ENCODE measurements at places on chromosomes 3 and 15.

GRCh38 chr3:127544192-127544802, 46.2 kb downstream of the TPRA1 start:
- peak; percentile 16 for DNase-seq

GRCh38 chr15:100737214-100737613, 134.8 kb downstream of the ASB7 start:
- no peak for DNase-seq

DNA sequence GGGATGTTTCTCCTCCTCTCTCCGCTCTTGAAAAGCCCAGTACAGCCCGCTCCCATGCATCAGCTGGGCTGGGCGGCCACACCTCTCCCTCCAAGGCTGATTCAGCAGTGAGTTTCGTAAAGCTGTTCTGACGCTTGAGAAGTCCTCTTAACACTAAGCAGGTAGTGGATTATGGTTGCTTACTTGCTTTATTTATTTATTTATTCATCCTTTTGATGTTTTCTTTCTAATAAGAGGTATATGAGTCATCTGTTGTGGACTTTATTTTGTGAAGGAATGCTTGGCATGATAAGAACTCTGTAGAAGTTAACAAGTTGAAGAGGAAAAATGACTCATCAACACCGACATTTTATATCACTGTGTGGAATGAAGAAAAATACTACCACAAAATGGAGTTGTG, 285.0 kb downstream of the SQOR start:
- no peak for DNase-seq

DNA sequence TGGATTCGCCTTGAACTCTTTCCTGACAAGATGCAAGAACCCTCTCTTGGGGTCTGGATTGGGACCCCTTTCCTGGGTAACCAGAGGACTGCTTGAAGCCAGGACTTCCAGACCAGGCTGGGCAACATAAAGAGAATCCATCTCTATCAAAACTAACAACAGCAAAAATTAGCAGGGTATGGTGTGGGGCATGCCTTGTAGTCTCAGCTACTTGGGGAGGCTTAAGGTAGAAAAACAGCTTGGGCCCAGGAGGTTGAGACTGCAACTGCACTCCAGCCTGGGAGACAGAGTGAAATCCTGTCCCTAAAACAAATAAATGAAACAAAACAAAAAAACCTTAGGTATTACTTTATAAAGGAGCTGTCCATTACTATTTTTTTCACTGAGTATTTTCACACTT, 93.1 kb upstream of the PLXND1 start:
- DNase-seq = no peak

- no peak for DNase-seq
These were observed 65.4 kb downstream of the FBN1 start for GRCh38 chr15:48579945-48580671.

DNA sequence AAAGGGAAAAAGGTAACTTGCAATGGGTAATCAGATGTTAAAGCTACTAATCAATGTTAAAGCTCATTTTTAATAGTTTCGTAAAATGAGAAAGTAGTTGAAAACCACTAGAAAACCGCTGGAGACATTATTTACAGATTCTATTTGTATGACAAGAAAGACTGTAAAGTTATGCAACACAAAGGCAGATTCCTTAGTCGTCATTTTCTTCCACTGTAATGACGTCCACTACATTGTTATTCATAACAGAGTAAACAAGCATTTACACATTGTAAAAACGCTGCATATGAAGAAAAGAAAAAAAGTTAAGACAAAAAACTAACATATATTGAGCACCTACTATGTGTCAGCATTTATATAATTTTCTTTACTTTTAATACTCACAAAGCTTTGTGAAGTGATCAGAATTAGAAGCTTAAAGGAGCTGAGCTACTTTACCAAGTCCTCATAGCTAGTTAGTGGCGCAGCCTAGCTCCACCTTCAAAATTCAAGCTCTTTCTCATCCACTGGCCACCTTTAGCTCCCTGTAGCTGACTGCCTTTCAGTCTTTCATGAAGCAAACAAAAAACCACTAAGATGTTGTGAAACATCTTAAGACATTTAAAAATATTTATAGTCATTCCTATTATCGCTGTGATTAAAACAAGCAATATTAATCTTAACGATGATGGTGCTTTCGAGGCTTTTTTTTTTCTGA, 100.1 kb upstream of the CDIN1 start:
- DNase-seq = no peak

DNA sequence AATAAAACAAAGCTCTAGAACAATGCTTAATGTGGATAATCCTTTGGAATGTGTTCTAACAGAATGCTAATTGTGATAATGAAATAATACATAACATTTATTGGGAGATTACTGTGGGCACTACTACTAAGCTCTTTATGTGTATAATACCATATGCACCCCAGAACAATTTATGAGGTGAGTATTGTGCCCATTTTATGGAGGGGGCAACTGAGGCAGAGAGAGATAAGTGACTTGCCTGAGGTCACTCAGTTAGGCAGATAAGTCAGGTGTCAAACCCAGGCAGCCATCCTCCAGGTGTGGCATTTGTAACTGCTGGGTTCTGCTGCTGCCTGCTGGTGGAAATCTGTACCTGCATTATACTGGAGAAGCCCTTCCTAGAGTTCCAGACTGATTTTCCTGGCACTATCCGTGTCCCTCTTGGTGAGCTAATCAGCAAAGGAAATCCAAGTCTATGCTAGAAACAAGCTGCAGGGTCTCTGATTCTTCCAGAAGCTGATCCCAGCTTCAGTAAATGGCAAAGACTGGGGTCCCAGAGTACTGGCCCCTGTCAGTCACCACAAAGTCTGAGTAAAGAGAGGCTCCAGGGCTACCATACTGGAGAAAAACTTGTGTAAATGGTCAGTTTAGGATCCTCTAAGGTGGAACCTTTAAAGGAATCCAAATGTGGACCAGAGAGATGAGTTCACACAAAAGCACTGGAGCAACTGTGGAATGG, 22.6 kb upstream of the RBP1 start:
- DNase-seq = no peak

- DNase-seq = no peak
These were observed 7.9 kb upstream of the BCL2A1 start for GRCh38 chr15:79978655-79979514.

GRCh38 chr3:9600597-9600996, 47.0 kb upstream of the LHFPL4 start:
- DNase-seq = no peak

GRCh38 chr3:84077479-84077878, 881.3 kb upstream of the CADM2 start:
- no peak for DNase-seq

DNA sequence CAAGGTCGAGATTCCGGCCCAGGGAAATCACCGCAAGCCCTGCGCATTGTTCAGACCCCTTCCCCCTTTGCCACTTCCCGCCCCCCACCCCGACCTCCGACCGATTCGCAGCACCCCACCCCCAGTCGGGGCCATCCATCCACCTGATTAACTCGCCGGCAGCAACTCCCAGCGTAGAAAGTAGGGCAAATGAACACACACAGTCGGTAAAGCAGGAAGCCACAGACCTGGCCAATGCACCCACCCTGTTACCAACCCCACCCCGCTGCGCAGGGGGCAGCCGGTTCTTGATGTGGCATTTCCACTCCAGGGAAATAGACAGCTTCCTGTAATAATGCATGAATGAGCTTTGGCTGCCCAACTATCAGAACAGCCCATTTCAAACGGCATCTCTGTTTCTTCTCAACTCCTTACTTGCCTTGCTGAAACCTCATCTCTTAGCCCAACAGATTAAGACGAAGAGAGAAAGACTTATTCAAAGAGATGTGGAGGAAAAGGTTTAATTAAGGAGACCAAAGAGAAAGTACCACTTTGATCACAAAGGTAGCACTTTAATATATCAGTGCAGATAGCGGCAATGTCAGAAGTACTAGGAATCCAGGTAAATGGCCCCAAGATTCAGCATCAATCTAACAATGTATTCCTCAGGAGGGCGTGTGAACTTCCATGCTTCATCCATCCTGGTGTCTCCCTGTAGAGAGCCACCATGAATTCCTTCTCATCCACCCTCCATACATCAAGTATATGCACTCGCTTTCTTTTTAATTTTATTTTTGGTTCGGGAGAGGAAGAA, 1.9 kb downstream of the TNIK start:
- peak; percentile 54 for DNase-seq

- no peak for DNase-seq
These were observed 352.0 kb upstream of the COL8A1 start for GRCh38 chr3:99286266-99286845.

DNA sequence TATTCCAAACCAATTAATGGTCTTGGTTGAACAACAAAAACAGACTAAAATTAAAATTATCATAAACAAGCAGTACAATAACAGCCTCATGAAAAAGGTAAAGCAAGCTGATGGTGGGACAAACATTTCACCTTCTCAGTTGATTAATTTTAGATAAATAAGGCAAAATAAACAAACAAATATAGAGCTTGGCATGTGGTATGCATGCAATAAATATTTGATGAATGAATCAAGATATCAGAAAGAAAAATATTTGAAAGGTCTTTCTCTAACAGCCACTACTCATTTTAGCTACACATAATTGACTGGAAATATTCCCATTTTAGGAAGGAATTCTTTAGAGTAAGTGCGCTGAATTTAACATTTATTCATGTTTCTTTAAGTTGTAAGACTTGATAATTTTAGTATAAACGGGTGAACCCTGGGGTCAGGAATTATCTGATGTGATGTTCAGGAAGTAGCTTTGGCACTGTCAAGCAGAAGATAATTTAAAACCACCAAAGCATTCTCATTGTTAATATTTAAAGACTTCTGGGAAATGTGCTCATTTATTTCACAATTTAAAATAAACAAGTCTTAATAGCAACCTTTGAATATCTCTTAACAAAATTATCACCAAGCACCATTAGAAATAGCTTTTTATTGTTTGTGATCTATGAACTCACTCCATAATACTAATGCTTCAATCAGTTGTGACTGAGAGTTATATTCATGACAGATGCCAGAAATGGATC, 372.3 kb upstream of the TGFBR2 start:
- DNase-seq = no peak

- no peak for DNase-seq
These were observed 44.7 kb downstream of the IFT57 start for GRCh38 chr3:108177536-108177935.

DNA sequence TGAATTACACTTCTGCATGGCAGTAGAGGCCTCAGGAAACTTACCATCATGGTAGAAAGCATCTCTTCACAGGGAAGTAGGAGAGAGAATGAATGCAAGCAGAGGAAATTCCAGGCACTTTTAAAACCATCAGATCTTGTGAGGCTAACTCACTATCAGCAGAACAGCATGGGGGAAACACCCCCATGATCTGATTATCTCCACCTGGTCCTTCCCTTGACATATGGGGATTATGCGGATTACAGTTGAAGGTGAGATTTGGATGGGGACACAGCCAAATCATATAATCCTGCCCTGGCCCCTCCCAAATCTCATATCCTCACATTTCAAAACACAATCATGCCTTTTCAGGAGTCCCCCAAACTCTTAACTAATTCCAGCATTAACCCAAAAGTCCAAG, 691.1 kb downstream of the SI start:
- DNase-seq = no peak

GRCh38 chr15:89203705-89204273, 17.6 kb downstream of the RLBP1 start:
- DNase-seq = no peak

DNA sequence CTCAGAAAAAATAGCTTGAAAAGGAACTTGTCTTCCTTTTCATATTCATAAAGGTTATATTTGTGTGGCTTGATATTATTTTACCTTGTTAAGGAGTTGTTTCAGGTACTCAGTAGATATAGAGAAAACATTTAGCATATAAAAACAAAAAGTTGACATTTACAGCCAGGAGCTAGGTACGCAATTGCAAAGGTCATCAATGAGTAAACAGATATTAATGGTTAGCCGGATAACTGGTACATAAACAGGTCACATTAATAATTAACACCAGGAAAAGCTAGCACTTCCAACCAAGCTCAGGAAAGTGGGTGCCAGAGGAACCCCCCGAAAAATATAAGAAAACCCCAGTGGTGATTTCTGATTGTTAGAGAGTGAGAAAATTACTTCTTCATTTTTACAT, 146.6 kb upstream of the NR2F2 start:
- DNase-seq = no peak

DNA sequence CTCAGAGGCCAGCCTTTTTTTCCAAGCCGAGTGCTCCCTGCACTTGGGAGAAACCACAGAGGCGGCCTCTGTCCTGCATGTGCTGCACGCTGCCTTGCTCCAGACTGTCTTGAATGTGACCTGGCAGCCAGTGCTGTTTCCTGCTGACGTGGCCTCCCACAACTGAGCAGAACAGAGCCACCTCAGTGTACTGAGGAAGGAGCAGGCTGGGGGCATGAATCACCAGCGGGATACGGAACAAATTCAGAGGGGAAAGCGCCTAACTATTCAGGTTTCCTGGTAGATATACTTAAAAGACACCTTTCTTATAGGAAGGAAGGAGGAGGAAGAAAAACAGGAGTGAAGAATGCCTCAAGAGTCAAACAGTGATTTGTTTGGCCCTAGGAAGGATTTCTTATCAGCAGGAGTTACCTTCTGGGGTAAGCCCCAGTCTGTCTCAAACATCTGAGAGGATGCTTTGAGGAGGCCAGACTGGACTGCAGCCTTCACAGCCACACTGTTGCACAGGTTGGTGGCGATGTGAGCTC, 114.0 kb downstream of the FNDC3B start:
- no peak for DNase-seq

DNA sequence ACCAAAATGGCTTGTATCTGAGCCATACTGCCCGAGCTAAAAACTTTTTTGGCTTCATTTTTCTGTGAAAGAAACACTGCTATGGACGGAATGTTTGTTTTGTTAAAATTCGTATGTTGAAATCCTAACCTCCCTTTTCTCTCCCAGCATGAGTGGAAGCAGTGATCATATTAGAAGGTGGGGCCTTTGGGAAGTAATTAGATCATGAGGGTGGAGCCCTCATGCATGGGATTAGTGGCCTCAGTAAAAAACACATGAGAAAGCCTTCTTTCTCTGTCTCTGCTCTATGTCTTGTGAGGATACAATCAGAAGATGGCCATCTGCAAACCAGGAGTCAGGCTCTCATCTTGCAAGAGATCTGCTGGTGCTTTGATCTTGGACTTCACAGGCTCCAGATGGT, 7.4 kb upstream of the FNDC3B start:
- DNase-seq = no peak

DNA sequence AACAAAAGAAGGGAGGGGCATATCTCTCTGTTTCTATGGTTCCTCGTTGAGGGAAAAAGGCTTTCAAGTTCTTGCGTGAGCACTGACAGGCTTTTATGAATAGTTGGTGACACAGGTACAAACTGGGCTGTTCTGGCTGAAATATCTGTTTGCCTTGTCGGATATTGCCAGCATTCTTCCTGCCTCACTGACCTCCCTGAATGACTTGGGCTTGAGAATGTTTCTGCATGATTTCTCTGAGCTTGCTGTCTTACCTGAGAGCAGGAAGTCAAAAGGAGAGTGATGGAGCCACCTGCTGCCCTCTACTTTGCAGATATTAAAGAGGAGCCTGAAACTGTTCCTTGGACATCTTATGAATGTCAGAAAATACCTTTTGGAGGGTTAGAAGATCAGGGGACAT, 4.8 kb downstream of the GCNT3 start:
- no peak for DNase-seq

Measured in T-helper 22 cell (primary cell).